ENCODE measurements at places on chromosomes 3 and 15.

DNA sequence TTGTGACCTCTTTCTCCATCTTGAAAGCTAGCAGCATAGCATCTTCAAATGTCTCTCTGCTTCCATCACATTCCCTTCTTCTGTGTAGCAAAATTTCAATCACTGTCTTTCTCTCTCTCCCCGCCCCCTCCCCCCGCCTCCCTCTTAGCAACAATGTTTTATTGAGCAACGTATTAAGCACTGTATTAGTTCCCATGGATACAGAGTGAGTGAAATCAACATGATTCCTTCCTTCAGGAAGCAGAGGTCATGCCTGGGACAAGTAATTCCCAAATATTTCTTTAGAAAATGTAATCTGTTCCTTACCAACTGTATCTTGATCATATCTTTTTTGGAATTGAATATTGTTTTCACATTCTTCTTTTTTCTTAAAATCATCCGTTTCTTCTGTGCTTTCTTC lies 373.7 kb upstream of the NECTIN3 start:
- peak; percentile 40 for DNase-seq

DNA sequence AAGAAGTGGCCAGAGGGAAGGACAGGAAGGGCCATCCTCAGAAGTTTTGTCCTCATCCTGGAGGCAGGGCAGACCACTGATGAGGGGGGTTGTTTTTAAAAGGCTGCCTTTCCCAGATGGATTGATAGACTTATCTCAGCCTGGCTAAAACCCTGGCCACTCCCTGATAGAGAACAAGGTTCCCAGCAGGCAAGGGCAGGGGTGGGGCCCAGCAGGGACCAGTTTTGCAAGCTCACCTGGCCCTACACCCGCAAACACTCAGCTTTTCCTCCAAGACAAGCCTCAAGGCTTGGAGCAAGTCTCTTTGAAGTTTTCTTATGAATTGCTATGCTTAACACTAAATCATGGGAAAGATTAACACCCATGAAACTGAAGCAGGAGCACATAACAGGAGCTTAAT lies 9.1 kb downstream of the LIPC start:
- DNase-seq, result no peak

DNA sequence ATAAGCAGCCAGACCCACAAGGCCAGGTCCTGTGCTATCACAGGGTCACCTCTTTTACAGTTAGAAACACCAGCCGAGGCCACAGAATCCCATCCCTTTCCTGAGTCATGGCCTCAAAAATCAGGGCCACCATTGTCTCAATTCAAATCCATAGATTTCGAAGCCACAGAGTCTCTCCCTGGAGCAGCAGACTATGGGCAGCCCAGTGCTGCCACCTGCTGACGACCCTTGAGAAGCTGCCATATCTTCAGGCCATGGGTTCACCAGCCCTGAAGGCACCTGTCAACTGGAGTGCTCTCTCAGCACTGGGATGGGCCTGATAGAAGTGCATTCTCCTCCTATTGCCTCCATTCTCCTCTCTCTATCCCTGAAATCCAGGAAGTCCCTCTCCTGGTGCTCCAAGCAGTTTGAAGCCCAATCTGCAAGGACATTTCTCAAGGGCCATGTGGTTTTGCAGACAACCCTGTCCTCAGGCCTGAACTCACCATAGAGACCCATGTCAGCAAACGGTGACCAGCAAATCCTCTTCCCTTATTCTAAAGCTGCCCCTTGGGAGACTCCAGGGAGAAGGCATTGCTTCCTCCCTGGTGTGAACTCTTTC lies 39.6 kb downstream of the TGM4 start:
- peak; percentile 65 for DNase-seq

GRCh38 chr3:117355566-117355965 lies 646.0 kb downstream of the TUSC7 start:
- peak; percentile 18 for DNase-seq

- no peak for DNase-seq
Measured at GRCh38 chr3:66335671-66336070, 114.9 kb downstream of the SLC25A26 start.

DNA sequence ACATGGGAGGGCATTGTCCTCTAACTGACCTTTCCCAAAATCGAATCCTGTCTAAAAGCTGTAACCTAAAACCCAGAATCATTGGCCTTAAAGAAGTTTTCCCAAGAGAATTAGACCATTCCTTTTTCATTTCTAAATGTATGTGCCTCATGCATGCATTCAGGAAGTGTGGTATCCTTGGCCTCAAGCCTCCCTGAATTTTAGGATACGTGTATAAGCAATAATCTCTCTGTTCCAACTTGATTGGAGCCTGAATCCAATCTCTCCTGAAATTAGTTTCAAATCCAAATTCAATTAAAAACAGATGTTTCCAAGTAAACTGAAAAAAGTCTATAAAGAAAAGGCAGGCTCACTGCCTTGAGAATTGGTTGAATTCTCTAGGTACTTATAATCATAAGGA lies 86.0 kb upstream of the VEPH1 start:
- DNase-seq, result peak; percentile 47

DNA sequence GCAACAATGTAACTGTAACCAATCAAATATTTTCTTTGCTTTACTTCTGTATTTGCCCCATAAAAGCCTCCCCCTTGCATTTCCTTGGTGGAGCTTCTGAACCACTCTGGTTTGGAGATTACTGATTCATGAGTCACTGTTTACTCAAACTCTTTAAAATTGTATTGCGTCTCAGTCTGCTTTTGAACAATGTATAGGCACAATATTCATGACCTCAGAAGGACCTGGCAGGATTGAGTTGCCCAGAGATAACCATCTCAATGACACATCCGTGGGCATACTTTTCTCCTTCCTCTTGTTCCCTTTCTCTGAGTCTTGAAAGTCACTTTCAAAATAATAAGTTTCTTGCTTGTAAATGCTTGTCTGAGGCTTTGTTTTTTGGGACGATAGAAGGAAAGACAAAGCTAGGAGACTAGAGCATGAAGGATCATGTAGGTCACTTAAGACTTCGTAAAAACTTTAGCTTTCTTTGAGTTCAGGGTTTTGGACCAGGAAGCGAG lies 57.1 kb upstream of the POU1F1 start:
- peak; percentile 88 for DNase-seq

DNA sequence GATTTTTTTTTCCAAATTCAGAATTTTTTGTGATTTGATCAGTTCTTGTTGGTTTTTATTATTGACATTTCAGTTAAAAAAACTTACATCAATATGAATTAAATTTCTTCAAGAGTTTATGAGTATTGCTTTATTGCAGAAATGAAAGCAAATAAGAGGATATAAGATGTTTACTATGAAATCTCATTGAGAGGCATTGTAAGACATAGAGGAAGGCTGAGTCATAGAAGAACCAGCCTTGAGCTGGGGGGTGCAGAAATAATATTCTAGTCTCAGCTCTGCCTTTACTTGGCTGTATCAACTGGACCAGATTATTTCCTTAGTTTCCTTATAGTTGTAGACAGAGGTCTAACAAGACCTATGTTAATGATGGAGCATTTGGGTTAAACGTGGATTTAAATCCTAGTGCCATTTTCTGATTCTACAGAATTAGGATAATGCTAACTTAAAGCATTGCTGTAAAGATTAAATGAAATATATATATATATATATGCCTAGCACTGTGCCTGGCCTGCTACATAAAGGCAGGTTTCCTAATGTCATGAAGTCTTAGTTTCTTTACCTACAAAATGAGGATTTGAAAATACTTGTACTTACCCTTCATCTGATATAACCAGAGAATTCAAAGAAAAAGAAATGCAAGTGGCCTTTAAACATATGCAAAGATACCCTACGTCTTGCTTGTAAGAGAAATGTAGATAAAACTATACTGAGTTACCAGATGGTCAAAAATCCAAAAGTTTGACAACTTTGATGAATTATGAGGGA lies 7.3 kb downstream of the FAM98B start:
- DNase-seq, result peak; percentile 35

DNA sequence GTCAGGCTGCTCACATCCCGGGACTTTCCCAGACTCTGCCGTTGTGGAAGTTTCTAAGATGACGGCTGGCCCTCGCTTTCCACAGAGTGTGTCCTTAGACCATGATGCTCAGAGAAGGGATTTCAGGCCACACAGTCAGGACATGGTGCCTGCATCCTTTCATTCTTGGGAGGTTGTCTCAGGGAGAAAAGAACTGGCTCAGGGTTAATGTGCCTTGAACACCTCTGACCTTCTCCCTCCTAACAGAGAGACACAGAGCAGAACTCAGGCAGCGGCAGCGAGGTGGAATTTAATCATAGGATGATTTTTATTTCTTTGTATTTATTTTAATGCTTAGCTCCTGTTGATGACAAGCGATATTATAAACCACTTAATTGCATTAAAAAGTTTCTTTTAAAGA lies 96.9 kb upstream of the ATP2B2 start:
- DNase-seq, result no peak

- no peak for DNase-seq
Measured at GRCh38 chr3:105885256-105885655, 16.4 kb upstream of the CBLB start.

All from fibroblast of skin of right quadriceps (primary cell).